ENCODE measurements at places on chromosomes 7 and 10.
A peak's percentile ranks its signal among the peaks of the same experiment; 100 is the strongest.

- DNase-seq = peak; percentile 5
These were observed 211.7 kb upstream of the MKI67 start for GRCh38 chr10:128337860-128338378.

- DNase-seq = no peak
These were observed 109.2 kb upstream of the CAV2 start for GRCh38 chr7:116390363-116390762.

DNA sequence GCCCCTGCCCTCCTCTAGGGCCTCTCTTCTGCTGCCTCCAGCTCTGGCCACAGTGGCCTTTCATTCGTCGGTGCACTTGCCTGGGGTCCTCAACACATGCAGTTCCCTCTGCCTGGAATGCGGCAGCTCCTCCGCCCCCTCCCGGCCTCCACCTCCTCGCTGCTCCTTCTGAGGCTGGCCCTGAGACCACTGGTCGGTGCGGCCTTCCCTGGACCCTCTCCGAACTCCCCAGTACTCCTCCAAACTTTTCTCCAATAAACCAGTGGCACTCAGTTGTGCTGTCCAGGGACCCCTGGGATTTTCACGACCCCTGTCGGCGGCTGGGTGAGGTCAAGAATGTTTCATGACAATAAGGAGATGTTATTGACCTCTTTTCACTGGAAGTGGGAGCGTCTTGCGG lies 53.5 kb downstream of the BMS1 start:
- no peak for DNase-seq

DNA sequence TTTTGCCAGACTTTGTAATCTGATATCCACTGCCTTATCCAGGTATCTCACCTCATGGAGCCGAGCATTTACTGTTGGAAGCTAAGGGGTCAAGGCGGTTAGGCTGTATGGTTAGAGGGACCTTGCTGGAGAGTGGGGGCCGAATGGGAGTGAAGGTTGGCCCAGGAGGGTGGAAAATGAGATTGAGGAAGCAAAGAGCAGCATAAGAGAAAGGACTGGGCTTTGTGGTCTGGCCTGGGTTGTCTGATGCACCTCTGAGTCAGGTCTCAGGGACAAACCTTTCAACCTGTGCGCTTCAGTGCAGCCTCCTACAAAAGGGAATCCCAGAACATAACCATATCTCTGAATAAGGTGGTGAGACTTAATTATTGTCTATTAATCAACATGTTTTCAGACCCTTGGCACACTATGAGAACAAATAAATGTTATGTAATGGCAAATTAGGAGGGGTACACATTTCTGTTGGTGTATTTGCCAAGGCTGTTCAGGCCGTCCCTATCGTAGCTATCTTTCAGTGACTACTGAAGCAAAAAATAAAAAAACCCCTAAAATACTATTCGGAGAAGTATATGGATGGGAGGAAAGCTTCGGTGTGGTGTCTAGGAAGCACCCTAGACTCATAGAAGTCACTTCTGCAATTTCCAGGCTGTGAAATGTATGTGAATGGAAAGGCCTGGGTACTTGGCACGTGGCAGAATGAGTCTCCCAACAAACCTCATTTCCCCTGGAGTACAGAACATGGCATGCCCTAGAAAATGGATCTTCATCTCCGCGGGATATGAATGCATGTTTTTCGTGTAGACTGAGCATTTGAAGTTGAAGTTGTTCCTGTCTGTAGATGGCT lies 4.3 kb downstream of the CAMK1D start:
- no peak for DNase-seq
